Articular chondrocyte of knee joint (primary cell): ENCODE measurements at places on chromosomes 7 and 10. TPM values are rescaled to one million over a fixed set of nuclear protein-coding genes. Genes with fewer than 3 reads are reported as not detected.

Gene TDRD1
- total RNA-seq = under 0.01 and 0.26 TPM in 2 replicates

Gene SLC39A12
- under 0.01 TPM in 1 of 2 replicates, not detected in the other for total RNA-seq

Gene MDFIC
- 117 and 123 TPM in 2 replicates for total RNA-seq

Gene TFPI2
- total RNA-seq = 6.4 and 16.0 TPM in 2 replicates

Gene GNG11
- 11.5 and 15.2 TPM in 2 replicates for total RNA-seq

Gene KNDC1
- total RNA-seq = 0.54 and 0.65 TPM in 2 replicates

Gene TNS3
- 60.9 and 99.0 TPM in 2 replicates for total RNA-seq

Gene DOCK4
- total RNA-seq = 23.9 and 32.6 TPM in 2 replicates

Gene ZDHHC6
- total RNA-seq = 26.4 and 34.5 TPM in 2 replicates

Gene POLR2J2
- total RNA-seq = 5.0 and 7.5 TPM in 2 replicates

Gene ASAH2B
- 4.6 and 6.3 TPM in 2 replicates for total RNA-seq

Gene PRF1
- total RNA-seq = not detected in 2 replicates

Gene TAS2R5
- 1.9 and 2.6 TPM in 2 replicates for total RNA-seq

Gene MLXIPL
- not detected in 2 replicates for total RNA-seq

Gene ODAD2
- 1.0 and 1.3 TPM in 2 replicates for total RNA-seq

Gene TUBB8
- not detected in 2 replicates for total RNA-seq

Gene UBTD1
- 14.0 and 16.1 TPM in 2 replicates for total RNA-seq

Gene SEMA4G
- 0.26 and 0.43 TPM in 2 replicates for total RNA-seq

Gene ZNF365
- 1.9 and 2.6 TPM in 2 replicates for total RNA-seq

Gene METTL2B
- 29.9 and 35.1 TPM in 2 replicates for total RNA-seq

Gene ATOH7
- total RNA-seq = 0.11 TPM in 1 of 2 replicates, not detected in the other

Gene TET1
- 7.7 and 8.9 TPM in 2 replicates for total RNA-seq

Gene STOX1
- under 0.01 and 0.11 TPM in 2 replicates for total RNA-seq

Gene ASAH2
- total RNA-seq = 0.78 and 0.97 TPM in 2 replicates

Gene NAT16
- 0.11 TPM in 1 of 2 replicates, not detected in the other for total RNA-seq

Gene LGI1
- total RNA-seq = 0.11 TPM in 1 of 2 replicates, not detected in the other

Gene FMC1
- total RNA-seq = 5.7 and 6.4 TPM in 2 replicates

Gene OR2A42
- total RNA-seq = 0.22 and 0.26 TPM in 2 replicates

Gene EBLN1
- not detected in 2 replicates for total RNA-seq

Gene OPN1SW
- total RNA-seq = not detected in 2 replicates

Gene GPR141
- total RNA-seq = 0.32 TPM in 1 of 2 replicates, not detected in the other

Gene FKBP6
- total RNA-seq = under 0.01 TPM in 1 of 2 replicates, not detected in the other

Gene CDC14C
- 0.22 TPM in 1 of 2 replicates, not detected in the other for total RNA-seq

Gene CYP3A4
- not detected in 2 replicates for total RNA-seq

Gene CAPZA2
- total RNA-seq = 190 and 215 TPM in 2 replicates

Gene SRI
- total RNA-seq = 130 and 161 TPM in 2 replicates

Gene BLOC1S2
- total RNA-seq = 54.9 and 63.2 TPM in 2 replicates

Gene NACAD
- 1.9 and 2.5 TPM in 2 replicates for total RNA-seq
